Subcutaneous adipose tissue (tissue), 4 donors: ENCODE measurements at places on chromosomes 2 and 18. TPM values are rescaled to one million over a fixed set of nuclear protein-coding genes. Genes with fewer than 3 reads are reported as not detected.

Gene ELMOD3
- 136 TPM for total RNA-seq

Gene WDCP
- 4.6 TPM for total RNA-seq

Gene TOGARAM2
- 0.68 TPM for total RNA-seq

Gene ELOA2
- total RNA-seq: not detected

Gene C2orf66
- total RNA-seq: not detected

Gene TUBB8B
- total RNA-seq: not detected

Gene PDK1
- total RNA-seq: 13.2 TPM
